ENCODE measurements at places on chromosomes 3 and 15.

DNA sequence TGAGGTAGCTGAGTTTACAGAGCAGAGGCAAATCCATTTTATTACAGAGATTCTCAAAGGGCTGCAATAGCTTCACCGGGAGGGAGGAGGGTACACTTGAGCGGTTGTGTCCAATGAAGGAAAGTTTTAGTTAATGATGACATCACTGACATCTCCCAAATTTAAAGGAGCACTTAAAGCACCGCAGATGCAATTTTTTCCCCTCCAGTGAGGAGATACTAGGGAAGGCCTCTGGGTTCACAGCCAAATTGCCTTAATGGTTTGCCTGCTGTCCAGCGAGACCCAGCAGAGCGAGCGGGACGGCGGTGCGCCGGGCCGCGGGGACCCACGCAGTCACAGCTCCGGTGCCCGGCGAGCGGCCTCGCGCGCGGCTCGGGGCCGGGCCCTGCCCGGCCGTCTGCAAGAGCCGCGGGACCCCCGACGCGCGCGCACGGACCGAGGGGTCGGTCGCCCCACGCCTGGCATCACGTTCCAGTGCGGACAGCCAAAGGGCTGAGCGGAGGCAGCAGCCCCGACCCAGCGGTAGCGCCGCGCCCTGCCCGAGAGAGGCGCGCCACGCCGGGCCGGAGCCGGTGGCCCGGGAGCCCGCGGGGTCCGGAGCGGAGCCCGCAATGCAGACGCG is 160.5 kb upstream of the CHRNA7 start:
- DNase-seq = no peak

DNA sequence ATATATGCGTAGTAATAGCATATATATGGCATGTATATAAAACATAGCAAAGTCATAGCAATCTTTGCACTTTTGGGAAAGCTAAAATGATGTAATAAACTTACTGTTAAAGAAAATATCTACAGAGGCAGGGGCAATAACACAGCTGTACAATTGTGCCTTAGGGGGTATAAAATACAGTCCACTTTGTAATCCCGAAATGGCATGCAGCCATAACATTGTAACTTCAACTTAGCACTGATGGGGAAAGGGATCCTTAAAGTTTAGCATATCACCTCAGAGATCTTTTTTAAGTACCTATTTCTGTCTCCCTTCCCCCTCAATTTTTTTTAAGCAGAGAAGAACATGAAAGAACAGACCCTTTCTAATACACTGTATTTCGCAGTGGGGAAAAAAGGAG is 40.8 kb downstream of the PLD1 start:
- DNase-seq = no peak

GRCh38 chr3:194994551-194994981 is 276.4 kb downstream of the XXYLT1 start:
- no peak for DNase-seq

- DNase-seq = no peak
Observed at GRCh38 chr15:78343276-78344060, 3.3 kb downstream of the CRABP1 start.

DNA sequence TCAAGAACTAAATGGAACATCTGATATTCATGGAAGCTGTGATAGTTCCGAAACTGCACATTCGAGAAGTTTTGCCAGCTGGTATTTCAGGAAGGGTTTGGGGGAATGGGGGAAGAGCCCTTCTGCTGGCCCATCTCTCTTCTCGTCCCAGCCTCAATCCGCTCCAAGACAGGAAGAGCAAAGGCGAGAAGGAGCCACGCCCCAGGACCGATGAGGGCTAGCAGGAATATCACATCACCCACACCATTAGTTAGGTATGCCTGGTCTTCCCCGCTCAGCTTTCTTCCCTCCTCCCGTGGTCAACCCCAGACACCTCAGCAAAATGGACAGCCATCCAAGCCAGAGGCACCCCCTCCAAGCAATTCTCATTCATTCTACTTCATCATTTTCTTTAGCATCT is 14.9 kb upstream of the PCSK6 start:
- no peak for DNase-seq

DNA sequence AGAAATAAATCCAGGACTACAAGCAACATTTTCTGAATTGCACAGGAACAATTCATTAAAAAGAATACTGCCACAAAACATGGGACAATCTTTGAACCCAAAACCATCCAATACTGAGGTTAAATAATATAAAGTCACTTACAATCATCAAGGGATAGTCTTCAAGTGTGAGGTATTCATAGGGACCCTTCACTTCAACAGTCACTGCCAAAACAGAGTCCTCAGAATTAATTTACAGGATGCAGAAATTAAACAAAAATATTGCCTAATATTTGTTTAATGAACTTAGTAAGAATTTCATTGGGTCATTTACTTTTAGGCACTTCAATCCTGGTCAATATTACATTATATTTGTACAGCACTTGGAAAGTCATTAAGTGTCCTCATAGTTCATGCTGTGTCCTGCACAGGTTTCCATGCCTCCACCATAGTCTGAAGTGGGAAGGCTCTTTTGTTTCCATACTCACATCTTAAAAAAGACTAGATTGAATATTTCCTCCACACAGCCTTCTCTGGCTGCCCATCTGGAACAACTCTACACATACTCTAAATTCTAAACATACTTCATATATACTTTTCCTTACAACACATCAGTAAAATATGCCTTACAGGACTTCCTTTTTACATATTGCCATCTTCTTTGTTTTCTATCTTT is 31.6 kb upstream of the VPS39 start:
- no peak for DNase-seq

DNA sequence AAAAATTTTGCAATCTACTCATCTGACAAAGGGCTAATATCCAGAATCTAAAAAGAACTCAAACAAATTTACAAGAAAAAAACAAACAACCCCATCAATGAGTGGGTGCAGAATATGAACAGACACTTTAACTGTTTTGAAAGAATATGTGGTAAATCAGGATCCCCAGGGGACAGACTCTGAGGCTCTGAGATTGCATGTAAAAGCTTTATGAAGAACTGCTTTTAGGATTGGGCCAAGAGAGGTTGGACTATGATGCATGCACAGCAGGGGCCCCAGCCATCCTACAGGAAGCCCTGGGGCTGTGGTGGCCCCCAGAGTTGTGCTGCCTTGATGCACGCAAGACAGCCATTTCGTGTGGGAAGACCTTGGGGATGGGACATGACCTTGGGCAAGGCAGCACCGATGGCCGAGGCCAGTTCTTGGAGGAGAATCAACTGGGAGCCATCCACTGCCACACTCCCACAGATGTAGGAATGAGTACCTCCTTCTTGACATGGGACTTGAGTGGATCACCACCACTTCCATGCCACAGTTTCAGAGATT is 298.1 kb upstream of the THBS1 start:
- DNase-seq = no peak

DNA sequence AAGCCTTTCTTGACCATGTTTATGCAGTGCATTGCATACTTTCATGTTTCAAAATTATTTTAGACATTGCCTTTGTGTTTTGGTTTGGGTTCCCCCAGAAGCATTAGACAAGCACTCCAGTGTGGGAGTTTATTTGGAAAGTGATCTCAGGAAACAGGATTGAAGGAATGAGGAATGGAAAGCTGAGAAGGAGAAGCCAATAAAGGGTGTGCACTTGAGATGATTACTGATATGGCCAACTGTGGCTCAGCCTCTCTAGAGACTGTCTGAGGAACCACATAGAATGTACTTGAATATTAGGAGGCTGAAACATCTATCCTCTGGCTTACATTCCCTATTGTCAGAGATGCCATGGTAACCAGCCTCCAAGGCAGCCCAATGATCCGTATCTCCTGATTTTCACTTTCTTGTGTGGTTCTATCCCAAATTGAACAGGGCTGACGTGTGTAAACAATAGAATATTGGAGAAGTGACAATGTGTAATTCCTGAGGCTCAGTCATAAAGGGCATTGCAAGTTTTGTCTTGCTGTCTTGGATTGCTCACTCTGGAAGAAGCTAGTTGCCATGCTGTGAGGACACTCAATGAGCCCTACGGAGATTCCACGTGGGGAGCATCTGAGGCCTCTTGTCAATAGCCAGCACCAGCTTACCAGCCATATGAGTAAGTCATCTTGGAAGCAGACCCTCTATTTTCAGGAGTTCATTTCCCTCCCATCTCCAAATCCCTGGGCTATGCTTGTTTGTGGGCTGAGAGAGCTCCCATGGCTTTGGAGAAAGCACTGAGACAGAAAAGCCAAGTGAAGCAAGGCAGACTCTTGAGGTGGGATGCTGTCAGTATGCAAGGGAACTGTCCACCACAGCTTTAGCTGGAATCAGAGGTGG is 84.7 kb downstream of the SCN11A start:
- no peak for DNase-seq

DNA sequence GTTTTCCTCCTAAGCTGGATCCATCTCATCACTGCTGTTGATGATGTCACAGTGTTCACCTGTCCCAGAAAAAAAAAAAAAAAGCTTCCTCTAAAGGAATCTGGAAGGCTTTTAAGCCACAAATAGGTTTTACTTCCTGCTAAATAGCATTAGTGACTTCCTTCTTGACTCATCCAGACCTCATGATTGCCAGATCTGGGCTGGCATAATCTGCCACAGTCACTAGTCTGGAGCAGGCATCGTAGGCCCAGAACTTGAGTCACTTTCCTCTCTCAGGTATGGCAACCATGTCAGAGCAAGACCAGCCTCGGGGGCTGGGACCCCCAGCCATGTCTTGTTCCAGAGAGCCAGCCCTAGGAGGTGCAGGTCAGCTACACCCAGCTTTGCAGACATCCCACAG is 266.5 kb upstream of the CADM2 start:
- DNase-seq = no peak

- DNase-seq = no peak
Observed at GRCh38 chr3:52683611-52684010, 2.1 kb downstream of the PBRM1 start.

DNA sequence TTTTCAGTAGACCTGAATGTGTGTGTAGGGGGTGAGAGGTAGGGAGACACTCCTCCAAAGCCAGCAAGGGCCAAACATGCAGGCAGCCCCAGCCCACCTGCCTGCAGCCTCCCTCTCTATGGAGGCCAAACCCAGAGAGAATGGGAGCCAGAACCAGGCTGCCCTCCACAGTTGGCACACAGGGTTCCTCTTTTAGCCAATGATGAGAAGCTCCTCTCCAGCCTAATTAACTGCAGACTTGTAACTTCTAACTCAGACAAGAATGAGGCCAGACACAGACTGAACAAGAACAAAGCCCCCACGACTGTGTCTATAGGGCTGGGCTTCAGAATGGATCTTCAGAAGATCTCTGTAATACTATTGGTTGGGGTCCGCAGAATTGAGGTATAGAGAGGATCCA is 12.3 kb upstream of the TLE3 start:
- DNase-seq = no peak

GRCh38 chr3:1506090-1506489 is 413.3 kb downstream of the CNTN6 start:
- DNase-seq = no peak

DNA sequence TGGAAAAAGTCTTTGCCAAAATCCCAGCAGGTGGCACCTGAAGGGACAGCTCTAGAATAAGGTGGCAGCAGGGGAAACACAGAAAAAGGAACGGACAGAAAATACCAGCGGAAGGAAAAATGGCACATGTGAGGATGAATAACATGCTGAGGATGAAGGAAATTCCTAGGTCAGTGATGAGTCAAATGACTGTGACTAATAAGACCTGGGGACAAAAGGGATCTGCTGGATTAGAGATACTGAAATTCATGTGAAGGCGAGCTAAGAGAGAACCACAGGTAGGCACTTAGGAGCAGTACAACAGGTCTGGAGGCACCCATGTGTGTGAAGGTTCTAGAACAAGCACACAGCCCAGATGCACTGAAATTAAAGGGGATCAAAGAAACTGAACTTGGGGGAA is 482.5 kb downstream of the FOXP1 start:
- DNase-seq = no peak

- DNase-seq = no peak
Observed at GRCh38 chr3:139534455-139534812, 5.1 kb downstream of the RBP1 start.

GRCh38 chr15:86591994-86592735 is 512.5 kb downstream of the AGBL1 start:
- no peak for DNase-seq

DNA sequence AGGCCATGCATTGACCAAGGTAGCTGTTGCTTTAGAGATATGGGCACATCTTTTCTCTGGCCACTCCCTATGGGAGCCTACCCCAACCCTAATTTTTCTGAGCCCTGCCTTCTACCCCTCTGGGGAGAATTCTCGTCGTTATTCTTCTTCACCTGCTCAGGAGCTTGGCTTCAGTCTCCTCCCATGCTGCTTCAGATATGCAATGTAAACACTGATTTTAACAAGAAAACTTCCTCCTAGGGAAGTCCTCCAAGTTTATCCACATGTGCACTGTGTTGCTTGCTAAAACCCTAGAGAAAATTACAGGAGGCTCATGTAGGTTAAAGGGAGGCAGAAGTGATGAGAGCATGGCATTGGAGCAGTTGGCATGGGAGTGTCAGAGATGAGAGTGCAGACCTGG is 445.2 kb upstream of the MDFIC2 start:
- DNase-seq = no peak

DNA sequence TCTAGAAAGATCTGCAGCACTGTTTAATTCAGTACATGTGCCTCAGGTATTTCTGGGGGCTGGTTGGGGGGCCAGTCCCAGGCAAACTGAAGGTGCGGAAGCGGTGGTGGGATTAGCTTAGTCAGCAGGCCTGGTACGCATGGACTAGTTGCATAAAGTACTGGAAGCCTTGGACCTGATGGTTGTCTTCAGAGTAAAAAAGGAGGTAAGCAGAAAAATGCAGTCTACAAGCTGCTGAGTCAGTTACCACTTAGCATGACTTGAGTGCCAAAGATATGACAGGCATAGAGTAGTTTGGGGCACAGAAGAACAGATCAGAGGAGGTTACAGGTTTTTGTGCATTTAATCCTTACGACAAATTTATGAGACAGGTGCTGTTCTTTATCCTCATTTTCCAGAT is 19.9 kb upstream of the GOLGA8J start:
- DNase-seq = no peak

DNA sequence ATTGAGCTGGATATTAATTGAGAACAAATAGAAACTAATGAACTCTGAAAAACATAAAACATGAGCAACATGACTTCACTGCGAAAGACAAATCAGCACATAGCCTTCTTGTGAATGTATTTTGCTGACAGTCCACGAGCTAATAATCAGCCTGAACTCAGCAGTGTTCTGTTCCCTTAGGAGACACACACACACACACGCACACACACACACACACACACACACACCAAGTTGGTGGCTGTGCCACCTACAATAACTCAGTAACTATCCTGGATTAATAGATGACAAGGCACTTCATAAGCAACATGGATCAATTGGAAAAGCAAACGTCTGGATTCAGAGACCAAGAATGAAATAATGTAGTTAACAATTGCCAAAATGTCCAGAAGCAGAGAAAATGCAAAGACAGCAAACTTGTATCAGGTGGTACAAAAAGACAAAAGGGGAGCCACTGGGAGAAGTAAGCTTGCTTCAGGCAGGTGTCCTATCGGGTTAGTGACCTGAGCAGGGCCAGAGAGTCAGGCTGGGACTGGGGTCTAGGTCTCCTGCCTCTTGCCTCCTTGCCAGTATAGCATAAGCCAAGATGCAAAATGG is 20.5 kb upstream of the UBE2Q2 start:
- no peak for DNase-seq

- no peak for DNase-seq
Observed at GRCh38 chr15:62845241-62846126, 197.1 kb upstream of the TPM1 start.
